ENCODE measurements at places on chromosomes 13 and 19.
A peak's percentile ranks its signal among the peaks of the same experiment; 100 is the strongest.

DNA sequence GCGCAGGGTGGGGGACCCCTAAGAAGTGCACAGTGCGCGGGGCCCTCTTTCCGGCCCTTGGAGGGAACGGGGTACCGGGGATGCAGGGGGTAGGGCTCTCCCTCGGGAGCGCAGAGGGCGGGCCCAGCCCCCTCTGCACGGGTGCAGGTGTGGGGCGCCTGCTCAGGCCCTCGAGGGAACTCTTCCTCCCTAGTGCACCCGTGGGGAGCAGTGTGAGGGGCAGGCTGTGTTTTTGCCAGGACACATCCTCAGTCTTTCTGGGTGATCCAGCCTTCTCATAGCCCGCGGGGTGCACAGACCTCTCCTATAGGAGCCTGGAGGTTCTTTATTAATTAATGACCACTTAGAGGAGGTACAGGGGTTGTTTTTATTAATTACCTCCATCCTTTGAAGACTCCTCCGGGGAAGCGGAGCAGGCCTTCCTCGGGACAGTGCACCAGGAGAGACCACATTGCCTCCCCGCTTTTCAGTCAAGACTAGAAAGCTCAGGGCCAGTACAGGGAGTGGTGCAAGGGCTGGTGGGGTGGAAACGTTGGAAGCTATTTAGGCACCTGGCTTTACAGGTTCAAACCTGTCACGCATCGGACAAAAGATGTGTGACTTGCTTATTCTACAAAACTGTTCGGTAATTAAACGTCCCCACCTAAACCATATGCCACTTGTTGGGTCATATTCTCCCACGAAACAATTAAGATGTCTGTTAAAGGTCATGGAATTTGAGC, 598 bp upstream of the GJB6 start:
- DNase-seq: no peak

DNA sequence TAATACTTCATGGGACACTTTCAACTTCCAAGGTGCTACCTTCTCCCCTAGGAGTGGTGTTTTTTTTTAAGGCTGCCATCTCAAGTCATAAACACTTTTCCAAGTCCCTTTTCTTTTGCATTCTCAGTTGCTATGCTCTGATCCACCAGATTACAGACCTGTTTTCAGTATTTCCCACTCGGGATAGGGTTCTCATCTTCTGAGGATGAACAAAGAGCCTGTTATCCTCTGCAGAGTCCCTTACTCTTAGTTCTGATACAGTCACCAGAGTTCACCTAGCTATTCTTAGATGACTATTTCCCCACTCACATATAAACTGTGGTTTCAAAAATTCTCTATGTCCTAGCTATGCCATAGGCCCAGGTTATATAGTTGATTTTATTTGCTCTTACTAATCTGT, 15.9 kb downstream of the ZDHHC20 start:
- no peak for DNase-seq

DNA sequence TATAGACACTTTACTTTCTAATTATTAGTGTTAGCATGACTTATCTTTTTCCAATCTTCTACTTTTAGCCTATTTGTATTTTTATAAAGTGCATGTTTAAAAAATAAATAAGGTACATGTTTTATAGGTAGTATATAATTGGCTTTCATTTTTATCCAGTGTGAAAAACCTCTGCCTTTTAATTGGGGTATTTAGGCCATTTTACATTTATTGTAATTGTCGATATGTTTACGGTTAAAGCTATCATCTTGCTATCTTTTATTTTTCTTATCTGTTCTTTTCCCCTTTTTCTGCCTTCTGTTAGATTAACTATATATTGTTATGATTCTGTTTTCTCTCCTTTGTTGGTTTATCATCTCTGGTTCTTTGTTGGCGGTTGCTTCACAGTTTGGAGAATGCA, 9.1 kb downstream of the PROZ start:
- DNase-seq: no peak

- no peak for DNase-seq
Observed at GRCh38 chr13:100022798-100023197, 41.2 kb downstream of the ZIC2 start.

- DNase-seq: no peak
Observed at GRCh38 chr13:80033286-80033685, 307.6 kb downstream of the SPRY2 start.

GRCh38 chr13:39855236-39855635, 199.8 kb downstream of the COG6 start:
- DNase-seq: no peak

- no peak for DNase-seq
Observed at GRCh38 chr13:77729502-77730221, 32.2 kb downstream of the SLAIN1 start.

DNA sequence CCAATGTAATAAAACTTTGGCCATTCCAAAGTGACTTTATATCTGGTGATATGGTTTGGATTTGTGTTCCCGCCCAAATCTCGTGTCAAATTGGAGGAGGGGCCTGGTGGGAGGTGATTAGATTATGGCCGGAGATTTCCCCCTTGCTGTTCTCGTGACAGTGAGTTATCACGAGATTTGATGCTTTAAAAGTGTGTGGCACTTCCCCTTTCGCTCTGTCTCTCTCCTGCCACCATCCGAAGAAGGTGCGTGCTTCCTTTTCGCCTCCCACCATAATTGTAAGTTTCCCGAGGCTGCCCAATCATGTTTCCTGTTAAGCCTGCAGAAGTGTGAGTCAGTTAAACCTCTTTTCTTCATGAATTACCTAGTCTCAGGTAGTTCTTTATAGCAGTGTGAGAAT, 9.3 kb upstream of the NALCN start:
- no peak for DNase-seq

GRCh38 chr13:111048387-111048786, 66.7 kb upstream of the ARHGEF7 start:
- DNase-seq: no peak

DNA sequence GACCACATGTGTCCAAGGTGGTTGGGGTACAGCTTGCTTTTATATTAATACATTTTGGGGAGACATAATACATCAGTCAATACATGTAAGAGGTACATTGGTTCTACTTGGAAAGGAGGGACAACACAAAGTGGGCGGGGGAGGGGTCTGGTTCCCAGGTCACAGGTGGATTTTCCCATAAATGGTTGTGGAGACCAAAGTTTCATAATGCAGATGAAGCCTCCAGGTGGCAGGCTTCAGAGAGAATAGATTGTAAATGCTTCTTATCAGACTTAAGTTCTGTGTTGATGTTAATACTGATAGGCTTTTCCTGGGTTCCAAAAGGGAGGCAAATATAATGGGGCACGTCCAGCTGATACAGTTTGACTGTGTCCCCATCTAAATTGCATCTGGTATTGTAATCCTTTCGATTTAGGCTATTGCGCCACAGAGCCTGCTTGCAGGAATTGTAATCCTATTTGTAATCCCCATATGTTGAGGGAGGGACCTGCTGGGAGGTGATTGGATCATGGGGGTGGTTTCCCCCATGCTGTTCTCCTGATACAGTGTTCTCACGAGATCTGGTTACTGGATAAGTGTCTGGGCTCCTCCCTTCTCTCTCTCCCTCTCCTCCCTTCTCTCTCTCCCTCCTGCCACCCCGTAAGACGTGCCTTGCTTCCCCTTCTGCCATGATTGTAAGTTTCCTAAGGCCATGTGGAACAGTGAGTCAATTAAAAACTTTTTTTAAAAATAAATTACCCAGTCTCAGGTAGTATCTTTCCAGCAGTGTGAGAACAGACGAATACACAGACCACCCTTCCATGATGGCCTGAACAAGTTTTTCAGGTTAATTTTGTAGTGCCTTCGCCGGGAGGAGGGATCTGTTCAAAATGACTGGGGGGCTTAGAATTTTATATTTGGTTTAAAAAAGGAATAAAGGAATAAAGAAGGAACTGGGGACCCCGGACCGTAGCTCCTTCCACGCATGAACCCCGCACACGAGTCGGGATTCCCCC, 44.9 kb downstream of the ZNF823 start:
- no peak for DNase-seq

GRCh38 chr13:31826521-31826920, 87.2 kb downstream of the RXFP2 start:
- DNase-seq: no peak

DNA sequence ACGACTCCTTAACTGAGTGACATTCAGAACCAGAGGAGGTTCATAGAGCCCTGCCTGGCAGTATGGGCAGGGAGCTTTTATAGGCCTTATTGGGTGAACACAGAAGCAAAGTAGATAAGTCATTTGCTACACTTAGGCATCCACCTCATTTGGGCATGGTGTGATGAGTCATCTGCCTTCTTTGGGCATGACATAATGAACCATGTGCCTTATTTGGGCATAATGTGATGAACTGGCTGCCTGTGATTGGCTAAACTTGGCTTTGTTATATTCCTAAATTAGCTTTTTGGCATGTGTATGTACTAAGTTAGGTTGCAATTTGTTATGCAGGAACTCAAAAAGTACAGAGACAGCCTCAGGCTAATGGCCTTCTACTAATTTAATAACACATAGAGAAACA, 2210.2 kb upstream of the PCDH20 start:
- no peak for DNase-seq

GRCh38 chr19:33343301-33343700, 30.2 kb upstream of the CEBPG start:
- DNase-seq: no peak

DNA sequence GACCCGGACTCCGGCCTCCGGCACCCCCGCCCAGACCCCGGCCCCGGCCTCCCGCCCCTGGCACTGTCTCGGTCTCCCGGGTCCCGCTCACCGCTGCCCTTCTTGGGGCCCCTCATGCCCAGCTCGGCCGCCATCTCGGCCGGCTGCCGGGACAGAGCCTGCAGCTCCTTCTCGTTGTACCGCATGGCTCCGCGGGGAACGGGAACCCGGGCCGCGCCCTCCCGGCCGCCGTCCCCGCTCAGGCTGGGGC, 140 bp downstream of the PLEKHJ1 start:
- DNase-seq: no peak

GRCh38 chr13:75220861-75221260, 261.1 kb downstream of the TBC1D4 start:
- no peak for DNase-seq

GRCh38 chr19:30360376-30361106, 11.6 kb upstream of the ZNF536 start:
- no peak for DNase-seq

GRCh38 chr13:95723438-95723837, 46.5 kb downstream of the DNAJC3 start:
- DNase-seq: no peak

DNA sequence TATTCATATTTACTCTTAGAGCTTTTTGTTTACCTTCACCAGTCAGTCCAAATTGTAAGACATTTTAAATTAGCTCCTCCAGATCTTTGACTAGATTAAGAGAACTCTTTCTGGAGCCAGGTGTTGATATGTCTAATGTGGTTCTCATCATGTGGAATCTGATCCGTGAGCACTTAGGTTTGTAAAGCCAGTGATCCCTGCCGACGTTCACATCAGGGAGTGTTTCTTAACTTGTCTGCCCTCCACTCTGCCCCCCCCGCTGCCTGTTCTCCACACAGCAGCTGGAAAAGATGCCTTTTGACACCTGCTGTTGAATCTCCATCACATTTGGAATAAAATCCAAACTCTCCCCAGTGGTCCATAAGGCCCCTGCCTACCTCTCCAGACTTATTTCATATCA, 17.7 kb downstream of the METTL21C start:
- no peak for DNase-seq

DNA sequence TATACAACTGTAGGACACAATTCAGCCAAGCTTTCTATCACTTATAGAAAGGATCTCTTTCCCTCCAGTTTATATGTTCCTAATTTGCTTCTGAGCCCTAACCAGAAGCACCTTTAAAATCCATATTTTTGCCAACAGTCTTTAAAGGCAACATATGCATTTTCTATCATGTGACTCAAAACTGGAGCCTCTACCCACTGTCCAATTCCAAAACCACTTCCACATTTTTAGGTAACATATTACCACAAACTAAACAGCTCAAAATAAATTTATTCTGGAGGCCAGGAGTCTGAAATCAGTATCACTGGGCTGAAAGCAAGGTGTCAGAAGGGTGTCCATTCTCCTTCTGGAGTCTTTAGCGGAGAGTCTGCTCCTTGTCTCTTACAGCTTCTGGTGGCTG, 15.9 kb upstream of the EFNB2 start:
- no peak for DNase-seq

- no peak for DNase-seq
Observed at GRCh38 chr19:51318687-51319648, 7.5 kb downstream of the IGLON5 start.

DNA sequence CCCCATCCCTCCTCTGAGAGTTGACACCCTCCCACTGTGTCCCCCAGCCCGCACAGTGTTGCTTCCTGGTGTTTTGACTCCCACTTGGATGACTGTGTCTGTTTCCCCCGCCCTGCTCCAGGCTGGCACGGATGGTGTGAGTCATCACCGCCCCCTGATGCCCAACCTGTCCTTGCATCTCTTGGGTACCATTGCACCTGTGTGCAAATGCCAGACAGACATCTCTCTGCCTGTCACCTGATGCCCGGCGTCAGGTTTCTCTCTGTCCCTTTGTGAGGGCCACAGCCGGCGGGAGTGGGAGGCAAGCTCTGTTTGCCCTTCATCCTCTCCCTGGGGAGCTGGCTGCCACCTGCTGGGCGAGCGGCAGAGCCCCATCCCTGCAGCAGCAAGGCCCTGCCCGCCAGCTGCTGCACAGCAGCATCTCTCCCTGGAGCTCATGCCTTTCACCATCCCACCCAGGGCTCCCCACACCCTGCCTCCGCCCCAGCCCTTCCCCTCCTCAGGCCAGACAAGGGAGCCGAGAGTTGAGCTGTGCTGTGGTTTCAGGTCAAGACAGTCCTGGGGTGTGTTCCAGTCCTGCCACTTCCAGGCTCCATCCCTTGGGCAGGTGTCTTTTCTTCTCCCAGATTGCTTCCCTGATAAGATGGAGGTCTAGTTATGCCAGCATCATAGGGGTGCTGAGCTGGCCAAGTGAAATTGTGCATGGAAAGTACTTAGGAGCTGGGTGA, 29.7 kb downstream of the NKPD1 start:
- no peak for DNase-seq

- DNase-seq: peak; percentile 92
Observed at GRCh38 chr19:38869836-38870607, 8.1 kb downstream of the RINL start.

GRCh38 chr13:80684217-80684991, 343.5 kb upstream of the SPRY2 start:
- DNase-seq: no peak

DNA sequence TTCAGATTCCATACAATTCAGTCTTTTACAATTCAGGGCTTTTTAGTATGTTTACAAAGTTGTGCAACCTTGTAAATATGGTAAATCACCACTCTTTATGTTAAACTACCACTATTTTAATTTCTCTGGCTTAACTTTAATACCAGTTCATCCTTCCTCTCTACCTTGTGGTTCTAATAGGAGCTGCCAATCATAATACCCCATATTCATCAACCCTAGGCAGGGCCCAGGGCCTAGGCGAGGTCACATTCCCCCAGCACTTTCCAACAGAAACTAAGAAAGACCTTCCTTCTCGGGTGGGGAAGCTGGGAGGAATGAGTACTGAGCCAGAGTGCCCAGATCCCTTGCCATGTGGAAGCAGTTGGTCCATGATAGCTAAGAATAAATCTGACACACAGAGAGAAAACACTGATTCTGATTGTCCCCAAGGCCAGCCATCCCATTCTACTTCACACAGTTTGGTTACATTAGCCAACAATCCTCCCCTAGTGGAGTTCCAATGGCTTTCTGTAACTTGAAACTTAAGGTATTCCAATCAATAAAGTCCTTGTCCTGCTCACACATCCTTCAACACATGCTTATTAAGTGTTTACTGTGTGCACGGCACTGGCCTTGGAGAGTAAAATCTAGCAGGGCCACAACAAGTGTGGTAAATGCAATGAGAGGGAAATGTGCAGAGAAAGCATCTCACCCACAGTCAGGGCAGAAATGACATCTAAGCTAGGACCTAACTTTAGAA, 76.8 kb downstream of the NUFIP1 start:
- DNase-seq: no peak

- no peak for DNase-seq
Observed at GRCh38 chr19:43700395-43701000, 15.4 kb upstream of the IRGC start.

- DNase-seq: no peak
Observed at GRCh38 chr13:112205990-112206389, 139.0 kb downstream of the SOX1 start.

Data from activated T-helper 1 cell treated with anti-CD3 and anti-CD28 coated beads, Interleukin-2, amount 50 U/mL, for 16 hours (primary cell).